ENCODE measurements at places on chromosomes 3 and 15. TPM values are rescaled to one million over a fixed set of nuclear protein-coding genes. Genes with fewer than 3 reads are reported as not detected.

DNA sequence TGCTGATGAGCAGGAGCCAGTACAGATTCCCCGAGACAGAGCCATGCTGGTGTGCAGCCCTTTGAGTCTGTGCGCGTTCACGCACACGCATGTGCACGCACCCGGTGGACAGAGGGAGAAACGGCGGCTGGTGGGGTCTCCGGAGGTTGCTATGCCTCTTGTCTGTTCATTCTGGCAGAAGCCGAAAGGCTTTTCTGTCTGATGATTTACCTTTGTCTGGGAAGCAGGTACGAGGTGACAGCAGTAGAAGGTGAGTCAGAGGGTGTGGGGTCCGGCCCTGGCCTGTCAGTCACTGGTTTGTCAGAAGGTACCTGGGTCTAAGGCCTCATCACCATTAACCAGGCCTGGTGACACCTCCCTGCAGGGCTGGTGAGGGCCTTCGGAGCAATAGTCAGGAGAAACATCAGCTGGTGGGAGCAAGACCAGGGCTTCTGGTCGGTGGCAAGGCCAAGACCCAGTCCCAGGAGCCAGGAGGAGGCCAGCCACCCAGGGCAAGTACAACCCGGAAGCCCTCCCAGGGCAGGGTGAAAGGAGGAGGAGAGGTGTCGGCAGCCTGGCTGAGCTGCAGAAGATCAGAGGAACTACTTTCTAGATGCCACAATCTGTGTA lies 7.5 kb downstream of the PCSK6 start:
- DNase-seq = no peak
- no peaks in the 10 kb centered on the region for H3K36me3 ChIP-seq
- no peaks in the 10 kb centered on the region for H3K27me3 ChIP-seq
- no peak overlapping the region for H3K4me3 ChIP-seq

DNA sequence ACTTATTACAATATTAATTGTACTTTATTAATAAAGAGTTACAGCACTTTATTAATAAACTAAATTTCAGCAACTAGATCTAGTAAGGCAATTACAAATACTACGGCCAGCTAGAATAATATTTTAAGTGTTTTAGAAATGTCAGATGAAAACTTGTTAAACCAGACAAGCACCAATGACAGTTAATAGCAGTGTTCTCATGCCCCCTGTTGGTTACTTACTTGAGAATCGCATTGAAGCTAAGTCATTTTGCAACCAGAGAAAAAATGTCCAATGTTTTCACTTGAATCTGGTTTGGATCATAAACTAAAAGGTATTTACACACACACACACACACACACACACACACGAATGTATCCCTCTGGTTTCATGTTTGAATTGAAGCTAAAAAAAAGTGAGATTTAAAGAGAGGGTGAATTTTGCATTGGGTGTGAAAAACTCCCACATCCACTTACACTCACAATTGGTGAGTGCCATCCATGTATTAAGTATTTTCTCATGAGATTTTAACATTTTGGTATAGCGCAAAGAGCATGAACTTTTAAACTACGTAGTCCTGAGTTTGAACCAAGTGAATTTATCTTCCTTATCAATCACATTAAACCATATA lies 347.7 kb downstream of the ZBBX start:
- no peaks in the 10 kb centered on the region for H3K4me1 ChIP-seq
- peak; percentile 40 for DNase-seq
- H3K27me3 ChIP-seq = no peaks in the 10 kb centered on the region
- no peak overlapping the region for H3K4me3 ChIP-seq

DNA sequence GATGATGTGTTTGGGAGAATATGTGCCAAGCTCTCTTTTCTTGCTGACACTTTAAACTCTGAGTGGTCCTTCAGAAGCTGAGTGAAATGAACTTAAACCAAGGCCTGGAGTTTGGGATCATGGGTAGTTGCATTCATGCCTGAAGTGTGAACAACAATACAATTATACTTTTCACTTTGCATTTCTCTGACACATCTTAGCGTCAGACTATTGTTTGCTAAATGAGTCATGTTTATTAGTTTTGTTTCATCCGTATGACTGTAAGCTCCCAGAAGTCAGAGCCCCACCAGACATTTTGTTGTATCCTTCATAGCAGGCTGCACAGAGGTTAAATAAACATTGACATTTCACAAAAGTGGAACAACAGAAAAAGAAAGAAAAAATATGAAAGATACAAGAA lies 542.6 kb downstream of the TUSC7 start:
- no peak for DNase-seq
- H3K4me3 ChIP-seq = no peak overlapping the region
- no peaks in the 10 kb centered on the region for H3K27me3 ChIP-seq

GRCh38 chr3:157501863-157502262 lies 1.4 kb downstream of the VEPH1 start:
- no peaks in the 10 kb centered on the region for H3K27me3 ChIP-seq
- H3K27ac ChIP-seq = no peak overlapping the region
- H3K4me1 ChIP-seq = peaks cover 10% of the 10 kb centered on the region
- no peaks in the 10 kb centered on the region for H3K36me3 ChIP-seq
- no peak for DNase-seq
- H3K4me3 ChIP-seq = no peak overlapping the region

GRCh38 chr3:55198554-55198953 lies 270.7 kb upstream of the LRTM1 start:
- no peaks in the 10 kb centered on the region for H3K27me3 ChIP-seq
- H3K4me3 ChIP-seq = no peak overlapping the region
- H3K36me3 ChIP-seq = no peaks in the 10 kb centered on the region
- no peak overlapping the region for H3K27ac ChIP-seq
- no peaks in the 10 kb centered on the region for H3K4me1 ChIP-seq
- no peak for DNase-seq

- no peaks in the 10 kb centered on the region for H3K27me3 ChIP-seq
- no peak overlapping the region for H3K27ac ChIP-seq
- no peaks in the 10 kb centered on the region for H3K36me3 ChIP-seq
- H3K4me3 ChIP-seq = no peak overlapping the region
These were observed 6.0 kb downstream of the PLIN1 start for GRCh38 chr15:89673165-89673512.

GRCh38 chr3:128326051-128326823 lies 140.5 kb downstream of the DNAJB8 start:
- no peak overlapping the region for H3K4me3 ChIP-seq
- H3K27me3 ChIP-seq = no peaks in the 10 kb centered on the region
- no peak for DNase-seq

GRCh38 chr3:197367081-197367780 lies 68.8 kb upstream of the DLG1 start:
- H3K4me3 ChIP-seq = no peak overlapping the region
- DNase-seq = no peak
- H3K36me3 ChIP-seq = no peaks in the 10 kb centered on the region
- H3K27me3 ChIP-seq = no peaks in the 10 kb centered on the region
- H3K27ac ChIP-seq = peak overlapping the region; percentile 21

DNA sequence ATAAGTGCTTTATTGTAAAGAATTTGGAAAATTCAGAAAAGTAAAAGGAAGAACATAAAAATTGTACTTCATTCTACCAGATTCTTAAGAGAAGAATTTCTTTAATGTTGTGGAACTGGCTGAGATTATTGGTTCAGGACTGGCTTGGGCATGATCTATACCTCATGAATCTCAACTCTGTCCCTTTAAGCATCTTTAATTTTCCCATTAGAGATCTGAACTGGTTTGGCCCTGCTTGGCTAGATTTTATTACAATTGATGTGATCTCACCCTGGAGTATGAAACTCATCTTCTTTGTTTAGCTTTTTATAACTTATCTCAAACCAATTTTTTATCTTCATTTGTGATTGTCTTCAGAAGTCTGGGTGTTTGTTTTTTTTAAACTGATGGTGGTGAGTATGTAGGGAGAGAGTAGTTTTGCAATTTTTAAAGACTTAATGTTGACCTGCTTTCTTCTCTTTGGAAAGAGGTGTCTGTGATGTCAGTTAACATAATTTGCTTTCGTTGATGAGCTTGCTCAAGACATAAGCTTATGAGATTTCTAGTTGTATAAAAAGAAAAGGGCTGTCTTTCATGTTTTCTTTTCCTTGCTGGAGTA lies 61.9 kb downstream of the ZNF609 start:
- H3K27ac ChIP-seq = no peak overlapping the region
- no peaks in the 10 kb centered on the region for H3K27me3 ChIP-seq
- no peak overlapping the region for H3K4me3 ChIP-seq
- DNase-seq = no peak
- H3K36me3 ChIP-seq = no peaks in the 10 kb centered on the region

DNA sequence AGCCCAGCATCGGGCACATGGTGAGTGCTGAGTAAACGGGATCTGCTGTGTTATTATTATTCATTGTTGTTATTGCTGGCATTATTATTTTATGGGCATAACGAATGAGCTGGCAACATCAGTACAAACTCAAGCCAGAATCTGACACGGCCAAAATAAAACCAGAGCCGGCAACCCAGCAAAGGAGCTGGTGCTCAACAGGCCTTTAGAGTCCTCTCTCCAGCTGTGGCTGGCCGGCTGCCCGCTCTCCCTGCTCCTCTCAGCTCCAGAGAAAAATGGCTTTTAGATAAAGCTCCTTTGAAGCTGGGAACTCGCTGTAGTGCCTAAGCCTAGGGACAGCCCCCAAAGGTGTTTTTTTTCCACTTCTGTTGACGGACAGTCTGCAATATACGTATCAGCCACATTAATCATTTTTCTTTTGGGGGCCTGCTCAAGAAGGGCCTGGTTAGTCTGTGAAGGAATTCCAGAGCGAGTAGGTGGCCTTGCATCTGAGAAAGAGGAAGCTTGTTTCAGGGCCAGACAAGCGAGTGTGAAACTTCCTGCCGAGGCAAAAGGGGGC lies 193.9 kb upstream of the UBE2E1 start:
- no peak overlapping the region for H3K27ac ChIP-seq
- H3K4me1 ChIP-seq = no peaks in the 10 kb centered on the region
- H3K36me3 ChIP-seq = no peaks in the 10 kb centered on the region
- no peak for DNase-seq
- no peaks in the 10 kb centered on the region for H3K27me3 ChIP-seq

GRCh38 chr15:63729115-63729884 lies 104.4 kb downstream of the HERC1 start:
- no peaks in the 10 kb centered on the region for H3K36me3 ChIP-seq
- H3K27ac ChIP-seq = no peak overlapping the region
- H3K4me3 ChIP-seq = no peak overlapping the region
- H3K27me3 ChIP-seq = no peaks in the 10 kb centered on the region
- DNase-seq = no peak

DNA sequence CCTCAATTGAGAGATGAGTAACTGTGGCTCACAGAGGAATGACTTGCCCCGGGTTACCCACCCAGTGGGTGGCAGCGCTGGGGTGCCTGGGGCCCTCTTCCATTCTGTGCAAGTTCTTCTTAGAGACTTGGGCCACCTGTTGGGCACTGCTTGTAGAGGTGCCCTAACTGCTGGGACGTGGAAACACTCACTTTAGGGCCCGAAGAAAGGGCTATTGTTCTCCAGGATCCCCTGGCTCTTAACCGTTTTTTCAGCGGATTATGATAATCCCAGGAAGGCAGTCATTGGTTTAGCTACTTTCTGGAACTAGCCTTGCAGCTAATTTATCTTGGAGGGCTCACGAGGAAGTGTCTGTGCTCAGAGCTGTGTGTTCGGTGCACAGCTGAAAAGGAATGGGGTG lies 66.0 kb upstream of the GCNT3 start:
- H3K27ac ChIP-seq = no peak overlapping the region
- no peaks in the 10 kb centered on the region for H3K27me3 ChIP-seq
- no peaks in the 10 kb centered on the region for H3K36me3 ChIP-seq
- no peak for DNase-seq
- H3K4me1 ChIP-seq = peaks cover 10% of the 10 kb centered on the region
- no peak overlapping the region for H3K4me3 ChIP-seq

DNA sequence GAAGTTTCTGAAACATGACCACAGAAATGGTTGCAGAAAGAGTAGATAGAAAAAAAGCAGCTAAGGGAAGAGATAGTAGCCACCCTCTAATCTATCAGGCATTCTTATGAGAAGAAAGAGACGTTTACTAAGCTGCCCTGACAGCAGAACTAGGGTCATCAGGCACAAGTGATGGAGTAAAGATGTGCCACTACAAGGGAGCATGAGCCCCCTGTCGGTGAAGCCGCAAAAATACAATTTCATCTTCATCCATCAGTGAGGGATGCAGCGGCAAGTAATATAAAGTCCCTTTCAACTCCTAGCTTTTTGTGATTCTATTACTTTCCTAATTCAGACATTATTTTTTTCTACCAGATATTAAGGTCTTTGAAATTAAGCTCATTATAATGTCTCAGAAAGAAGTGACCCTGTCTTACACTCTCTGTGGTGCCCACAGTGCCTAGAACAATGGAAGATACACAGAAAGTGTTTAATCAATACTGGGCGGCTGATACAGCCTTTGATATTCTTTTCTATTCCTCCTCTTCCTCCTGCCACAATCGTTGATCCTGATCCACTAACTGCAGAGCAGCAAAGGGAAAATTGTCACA lies 651.6 kb downstream of the NTRK3 start:
- H3K27ac ChIP-seq = no peak overlapping the region
- peaks cover 21% of the 10 kb centered on the region for H3K4me1 ChIP-seq
- no peak overlapping the region for H3K4me3 ChIP-seq

DNA sequence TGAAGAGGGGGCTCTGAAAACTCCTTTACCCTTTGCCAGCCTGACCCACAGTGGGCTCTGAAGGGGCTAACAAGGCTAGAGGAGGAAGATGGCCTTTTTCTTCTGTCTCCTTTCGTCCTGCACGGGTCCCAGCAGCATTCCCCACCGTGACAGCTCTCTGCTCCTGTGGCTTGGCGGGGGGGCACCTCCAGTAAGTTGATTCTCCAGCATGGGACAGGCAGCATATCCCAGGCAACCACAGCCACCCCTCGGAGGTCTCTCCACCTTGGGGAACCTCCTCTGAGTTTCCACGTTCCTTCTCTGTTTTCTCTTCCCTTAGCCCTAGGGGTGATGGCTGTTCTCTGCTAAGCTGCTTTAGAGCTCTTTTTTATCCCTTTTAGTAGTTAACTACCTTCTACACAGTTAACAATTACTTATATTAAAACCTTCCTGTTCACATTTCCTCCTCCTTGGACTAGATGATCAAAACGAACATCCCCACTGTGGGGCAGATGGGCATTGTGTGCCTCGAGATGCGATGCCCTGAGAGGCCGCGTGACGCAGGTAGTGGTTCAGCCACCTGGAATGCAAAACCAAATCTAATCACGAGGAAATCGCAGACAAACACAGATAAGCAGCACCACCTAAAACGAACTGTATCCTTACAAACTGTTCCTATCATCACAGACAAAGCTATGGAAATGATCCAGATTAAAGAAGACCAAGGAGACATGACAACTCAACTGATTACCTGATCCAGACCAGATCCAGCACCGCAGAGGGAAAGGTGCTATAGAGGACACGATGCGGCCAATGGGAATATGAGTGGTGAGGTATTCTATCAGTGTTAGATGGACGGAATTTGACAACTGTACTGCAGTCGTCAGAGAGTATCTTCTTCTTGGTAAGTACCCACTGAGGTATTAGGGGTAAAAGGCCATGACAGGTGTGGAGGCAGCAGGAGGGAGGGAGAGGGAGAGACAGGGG lies 27.7 kb downstream of the TSPAN3 start:
- peaks cover 8% of the 10 kb centered on the region for H3K36me3 ChIP-seq
- H3K27ac ChIP-seq = no peak overlapping the region
- no peak overlapping the region for H3K4me3 ChIP-seq
- H3K4me1 ChIP-seq = no peaks in the 10 kb centered on the region
- no peak for DNase-seq

- no peaks in the 10 kb centered on the region for H3K36me3 ChIP-seq
- peak overlapping the region; percentile 39 for H3K27ac ChIP-seq
- peak; percentile 6 for DNase-seq
- H3K27me3 ChIP-seq = no peaks in the 10 kb centered on the region
- H3K4me1 ChIP-seq = 0 out of 2 replicates have a peak, but pooled peaks cover 4% of the 10 kb centered on the region
- H3K4me3 ChIP-seq = peak overlapping the region; percentile 77
These were observed 895 bp downstream of the HYKK start for GRCh38 chr15:78508272-78508671.

Gene CCDC54
- total RNA-seq = not detected

Gene MYL3
- 13.8 TPM for total RNA-seq

Gene PCOLCE2
- 1.1 TPM for total RNA-seq

Gene CLDN16
- total RNA-seq = 0.27 TPM

Gene CCDC39
- not detected for total RNA-seq

Gene RBP2
- 28.0 TPM for total RNA-seq

Gene GPR156
- 3.1 TPM for total RNA-seq

Gene PP2D1
- total RNA-seq = not detected

Gene SLC22A14
- total RNA-seq = 0.14 TPM
